ENCODE measurements at places on chromosomes 2 and 18.

DNA sequence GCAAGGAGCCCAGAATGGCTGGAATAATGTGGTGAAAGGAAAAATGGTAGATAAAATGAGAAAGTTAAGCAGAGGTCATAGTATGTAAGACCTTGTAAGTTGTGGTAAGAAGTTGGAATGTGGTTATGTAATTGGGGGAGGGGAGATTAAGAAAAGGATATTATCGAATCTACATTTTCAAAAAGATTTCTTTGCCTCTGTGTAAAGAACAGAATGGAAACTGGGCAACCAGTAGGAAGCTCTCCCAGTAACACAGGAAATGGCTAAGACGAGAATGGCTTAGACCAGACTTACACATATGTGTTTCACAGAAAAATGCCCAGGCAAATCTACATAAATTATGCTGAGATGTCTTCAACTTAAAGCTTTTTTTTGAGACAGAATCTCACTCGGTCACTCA, 13.2 kb downstream of the MEMO1 start:
- no peak for DNase-seq

DNA sequence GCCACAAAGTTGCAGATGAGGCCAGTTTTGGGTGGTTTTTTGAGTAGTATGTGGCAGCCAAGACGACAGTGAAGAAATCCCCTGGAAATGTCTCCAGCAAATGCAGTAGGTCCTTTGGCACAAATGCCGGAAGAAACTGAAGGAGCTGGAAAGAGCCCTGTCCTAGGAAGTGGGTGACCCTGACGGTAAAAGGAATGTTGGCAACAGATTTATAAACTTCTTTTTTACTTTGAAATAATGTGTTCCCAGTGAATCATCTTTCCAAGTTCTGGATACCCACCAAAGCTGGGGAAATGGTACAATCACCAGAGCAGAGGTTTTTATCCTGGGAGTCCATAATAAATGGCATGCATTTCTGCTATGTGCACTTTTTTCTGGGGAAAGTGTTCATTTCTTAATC, 112.9 kb downstream of the CSRNP3 start:
- DNase-seq, result no peak

DNA sequence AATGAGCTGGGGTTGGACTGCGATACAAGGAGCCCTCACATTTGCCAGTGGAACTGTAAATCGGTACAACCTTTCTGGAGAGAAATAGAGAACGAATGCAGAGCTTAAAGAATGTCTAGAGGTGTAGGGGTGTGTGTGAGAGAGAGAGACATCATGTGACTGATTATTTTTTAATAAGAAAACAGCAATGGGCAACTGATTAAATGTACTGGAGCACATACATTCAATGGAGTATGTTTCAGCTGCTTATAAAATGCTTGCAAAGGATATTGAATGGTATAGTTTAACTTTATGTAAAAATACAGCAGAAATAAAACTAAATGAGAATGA, 391 bp upstream of the TMEM17 start:
- peak; percentile 57 for DNase-seq

DNA sequence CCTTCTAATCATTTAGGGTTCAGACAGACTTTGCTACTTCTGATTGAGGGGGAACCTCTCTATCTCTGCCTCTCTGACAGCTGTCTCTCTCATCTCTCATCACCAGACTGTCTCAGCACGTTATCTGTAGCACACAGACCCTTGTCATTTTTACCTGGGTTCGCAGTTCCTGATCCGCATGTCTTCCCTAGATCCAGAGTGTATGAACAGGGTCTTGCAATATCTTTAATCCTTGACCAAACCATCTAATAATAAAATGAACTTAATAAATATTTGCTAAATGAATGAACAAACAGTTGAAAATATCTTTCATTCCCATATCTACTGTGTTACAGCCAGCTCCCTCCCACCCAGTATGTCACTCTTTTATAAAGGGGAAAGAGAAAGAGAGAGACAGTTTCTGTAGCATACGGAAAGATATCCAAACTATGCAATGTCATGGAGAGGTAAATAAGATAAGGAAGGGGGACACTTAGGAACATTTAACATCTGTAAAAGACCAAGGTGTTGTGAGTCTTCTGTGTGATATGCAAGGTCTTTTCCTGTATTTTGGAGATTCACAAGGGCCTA, 507.6 kb downstream of the SUCLG1 start:
- DNase-seq, result no peak

DNA sequence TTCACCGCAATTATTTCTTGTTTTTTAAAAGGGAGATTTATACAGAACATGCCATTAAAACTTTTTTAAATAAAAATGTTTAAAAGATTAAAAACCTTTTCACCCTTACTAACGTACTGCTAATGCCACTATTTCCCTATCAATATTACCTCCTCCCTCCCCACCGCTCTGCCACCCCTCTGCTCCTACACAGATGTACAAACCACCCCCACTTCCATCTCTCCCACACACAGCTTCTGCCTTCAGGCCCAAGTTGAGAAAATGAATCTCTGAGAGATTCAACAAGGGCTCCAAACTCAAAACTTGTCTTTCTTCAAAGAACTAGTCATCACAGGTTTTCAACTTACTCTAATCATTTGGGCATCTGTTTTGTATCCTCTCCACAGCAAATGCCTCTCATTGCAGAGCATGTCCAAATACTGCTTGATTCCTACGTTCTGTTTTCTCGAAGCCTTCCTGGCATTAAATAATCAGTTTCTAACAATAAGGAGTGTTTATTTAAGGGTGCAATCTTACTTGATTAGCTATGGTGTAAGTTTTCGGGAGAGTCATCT, 32.1 kb downstream of the FARSB start:
- no peak for DNase-seq

DNA sequence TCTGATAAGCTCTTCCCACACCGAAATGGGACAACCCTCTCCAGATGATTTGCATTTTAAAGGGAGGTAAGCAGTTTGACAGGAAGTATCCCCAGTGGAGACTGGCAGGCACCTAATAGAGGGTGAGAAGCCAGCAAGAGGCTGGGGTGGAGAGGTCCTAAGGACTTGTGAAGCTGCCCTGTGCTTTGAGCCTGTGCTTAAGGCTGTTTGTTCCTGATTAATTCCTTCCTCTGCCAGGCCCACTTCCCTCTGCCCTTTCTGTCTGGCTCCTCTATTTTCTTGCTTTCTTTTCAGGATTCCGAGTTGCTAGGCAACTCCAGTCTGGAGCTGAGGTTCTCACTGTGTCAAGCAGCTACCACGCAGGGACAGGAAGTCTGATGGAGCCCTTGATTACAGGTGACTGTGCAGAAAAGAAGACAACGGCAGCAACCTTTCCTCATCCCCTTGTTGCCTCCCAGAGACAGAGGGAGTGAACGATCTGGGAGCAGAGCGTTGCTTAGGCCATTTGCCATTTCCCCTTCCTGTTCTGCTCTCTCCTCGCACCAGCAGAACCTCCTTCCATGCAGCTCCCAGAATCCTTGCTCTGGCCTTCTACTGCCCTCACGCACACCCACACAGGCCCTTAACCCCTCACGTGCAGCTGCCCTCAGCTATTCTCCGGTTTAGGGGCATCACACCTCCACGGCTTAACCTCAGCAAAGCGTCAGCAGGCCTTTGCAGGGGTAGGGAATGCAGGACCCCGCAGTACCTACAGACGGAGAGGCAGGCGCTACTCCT, 103.6 kb upstream of the CELF4 start:
- no peak for DNase-seq

GRCh38 chr18:25136416-25137196, 215.4 kb downstream of the ZNF521 start:
- no peak for DNase-seq

- no peak for DNase-seq
Observed at GRCh38 chr2:188571543-188572303, 280.0 kb downstream of the GULP1 start.

- no peak for DNase-seq
Observed at GRCh38 chr2:95377216-95378123, 25.0 kb upstream of the FAHD2A start.

DNA sequence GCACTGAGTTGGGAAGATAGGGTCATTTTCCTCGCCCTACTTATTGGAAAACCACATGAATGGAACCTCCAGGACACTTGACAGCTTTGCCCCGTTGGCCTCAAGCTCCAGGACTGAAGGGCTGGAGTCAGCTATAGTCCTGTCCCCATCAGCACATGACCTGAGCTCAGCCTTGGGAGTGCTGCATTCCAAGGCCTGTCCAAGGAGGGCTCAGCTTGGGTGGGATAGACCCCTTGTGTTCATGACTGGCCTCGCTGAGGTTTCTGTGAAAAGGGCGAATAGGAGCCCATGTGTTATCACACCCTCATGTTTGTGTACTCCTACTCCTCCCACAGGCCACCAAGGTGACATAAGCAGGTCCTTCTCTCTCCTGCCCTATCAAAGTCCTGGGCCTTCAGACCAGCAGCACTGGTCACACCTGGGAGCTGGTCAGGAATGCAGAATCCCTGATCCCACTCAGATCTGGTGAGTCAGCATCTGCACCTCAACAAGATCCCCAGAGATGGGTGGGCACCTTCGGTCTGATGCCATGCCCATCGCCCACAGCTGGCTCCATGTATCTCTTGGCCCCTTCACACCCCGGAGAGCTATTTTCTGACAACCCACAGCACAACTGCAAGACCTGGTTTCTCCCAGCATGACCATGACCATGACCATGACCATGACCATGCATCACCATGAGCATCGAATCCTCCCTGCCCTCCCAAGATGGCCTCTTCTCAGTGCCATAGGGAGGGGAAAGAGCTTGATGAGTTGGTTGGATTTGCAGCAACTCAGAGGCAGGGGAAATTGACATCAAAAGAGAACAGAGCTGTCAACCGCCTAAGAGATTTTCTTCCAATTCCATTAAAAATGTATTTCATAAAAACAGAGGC, 83.0 kb upstream of the RAB6C start:
- no peak for DNase-seq

GRCh38 chr2:69483024-69483423, 45.8 kb upstream of the NFU1 start:
- no peak for DNase-seq

DNA sequence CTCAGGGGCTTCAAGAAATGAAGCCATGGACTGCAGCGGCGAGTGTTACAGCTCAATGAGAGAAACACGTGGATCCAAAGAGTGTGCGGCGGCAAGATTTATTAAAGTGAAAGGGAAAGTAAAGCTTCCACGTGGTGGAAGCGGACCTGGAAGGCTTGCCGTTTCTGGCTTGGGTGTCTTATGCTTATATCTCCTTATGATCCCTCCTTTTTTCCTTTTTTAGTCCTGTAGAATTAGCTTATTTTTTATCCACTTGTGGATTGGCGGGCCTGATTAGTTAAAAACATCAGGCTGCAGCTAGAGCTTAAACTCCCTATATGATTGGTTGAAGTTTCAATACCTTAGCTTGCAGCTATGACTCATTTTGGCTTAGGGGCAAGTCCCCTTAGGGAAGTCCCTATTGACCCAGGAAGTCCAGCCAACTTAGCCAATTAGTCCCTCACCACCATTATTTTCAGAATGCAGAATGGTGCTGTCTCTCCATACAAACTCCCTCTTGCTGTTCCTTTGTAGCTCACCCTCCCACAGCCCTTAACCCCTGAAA, 11.6 kb upstream of the HNMT start:
- DNase-seq, result no peak

- DNase-seq, result peak; percentile 23
Observed at GRCh38 chr18:80086281-80086680, 22.8 kb upstream of the ADNP2 start.

DNA sequence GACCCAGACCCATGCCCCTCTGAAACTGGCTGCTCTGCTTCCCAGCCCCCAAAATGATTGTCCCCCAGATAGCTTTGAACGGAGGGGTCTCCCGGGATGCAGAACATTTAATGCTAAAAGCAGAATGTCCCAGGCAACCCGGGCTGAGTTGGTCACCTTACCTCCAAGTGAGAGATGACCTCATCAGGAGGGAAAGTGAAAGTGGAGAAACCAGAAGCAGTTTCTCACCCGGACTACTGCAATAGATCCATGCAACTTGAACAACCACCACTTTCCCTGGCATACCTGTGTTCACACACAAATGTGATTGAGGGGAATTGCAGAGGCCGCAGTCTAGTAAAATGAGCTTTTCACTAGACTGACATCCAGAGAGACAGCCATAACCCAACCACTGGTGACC, 75.3 kb upstream of the NPAS2 start:
- DNase-seq, result peak; percentile 58

GRCh38 chr18:36179562-36180355, 7.5 kb upstream of the MOCOS start:
- DNase-seq, result peak; percentile 34

GRCh38 chr18:48318436-48318835, 90.7 kb downstream of the ZBTB7C start:
- no peak for DNase-seq

DNA sequence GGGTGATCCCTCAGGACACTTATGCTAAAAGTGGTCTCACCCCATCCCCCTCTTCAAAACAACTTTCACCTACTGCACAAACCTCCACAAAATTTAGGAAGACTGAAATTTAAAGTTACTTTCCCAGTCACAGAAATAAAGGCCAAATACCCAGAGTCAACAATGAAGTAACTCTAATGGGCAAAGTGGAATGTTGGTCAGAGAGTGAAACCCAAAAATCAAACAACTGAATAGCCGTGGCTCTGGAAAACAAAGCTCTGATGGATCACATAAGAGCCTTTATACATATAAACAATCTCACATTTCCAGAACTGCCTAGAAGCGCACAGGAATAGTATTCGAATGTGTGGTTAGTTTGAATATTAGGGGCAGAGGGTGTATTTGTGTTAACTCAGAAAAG, 4.7 kb downstream of the ACVR1 start:
- no peak for DNase-seq

GRCh38 chr18:9182852-9183399, 46.3 kb downstream of the ANKRD12 start:
- DNase-seq, result no peak

DNA sequence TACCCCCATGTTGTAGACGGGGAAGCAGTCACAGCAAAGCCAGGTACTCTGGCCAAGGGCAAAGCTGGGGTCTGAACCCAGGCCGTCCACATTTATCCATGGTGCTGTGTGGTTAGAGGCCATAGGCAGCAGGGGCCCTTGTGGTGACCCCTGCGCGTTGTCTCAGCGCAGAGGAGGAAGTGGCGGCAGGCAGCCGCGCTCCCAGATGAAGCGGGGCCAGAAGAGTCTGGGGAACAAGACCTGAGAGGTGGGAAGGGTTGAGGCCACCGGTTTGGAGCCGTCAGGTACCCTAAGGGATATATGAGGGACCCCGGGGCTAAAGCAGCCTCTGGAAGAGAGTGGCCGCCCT, 770 bp downstream of the ZNF396 start:
- no peak for DNase-seq

- no peak for DNase-seq
Observed at GRCh38 chr2:149039213-149039724, 770 bp downstream of the LYPD6B start.
